ENCODE measurements at places on chromosomes 5 and 9.

- DNase-seq: no peak
Measured at GRCh38 chr5:81820863-81821262, 70.0 kb upstream of the SSBP2 start.

- no peak for DNase-seq
Measured at GRCh38 chr9:101362450-101362849, 22.4 kb downstream of the BAAT start.

DNA sequence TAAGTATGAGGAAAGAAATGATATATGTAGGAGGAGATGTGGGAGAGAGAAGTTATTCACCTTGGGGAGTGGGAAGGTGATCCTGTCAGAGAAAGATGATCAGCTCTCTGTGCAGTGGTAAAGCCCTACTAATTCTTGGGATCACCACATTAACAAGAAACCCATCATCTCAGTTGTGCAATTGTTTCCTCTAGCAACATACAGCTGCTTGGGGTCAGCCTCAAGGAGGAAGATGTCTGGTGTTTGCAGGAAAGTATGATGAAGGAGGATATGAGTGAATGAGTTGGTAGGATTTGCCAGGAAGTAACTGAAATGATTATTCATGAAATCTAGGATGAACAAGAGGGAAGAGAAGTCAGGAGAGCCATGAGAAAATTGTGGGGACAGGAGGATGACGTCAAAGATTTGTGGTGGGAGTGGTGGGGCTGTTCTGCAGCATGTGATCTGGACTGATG, 50.1 kb downstream of the TNFSF8 start:
- no peak for DNase-seq

- DNase-seq: no peak
Measured at GRCh38 chr9:133226219-133227171, 17.4 kb upstream of the OBP2B start.

GRCh38 chr9:114911167-114911821, 19.1 kb downstream of the TNFSF8 start:
- DNase-seq: no peak

DNA sequence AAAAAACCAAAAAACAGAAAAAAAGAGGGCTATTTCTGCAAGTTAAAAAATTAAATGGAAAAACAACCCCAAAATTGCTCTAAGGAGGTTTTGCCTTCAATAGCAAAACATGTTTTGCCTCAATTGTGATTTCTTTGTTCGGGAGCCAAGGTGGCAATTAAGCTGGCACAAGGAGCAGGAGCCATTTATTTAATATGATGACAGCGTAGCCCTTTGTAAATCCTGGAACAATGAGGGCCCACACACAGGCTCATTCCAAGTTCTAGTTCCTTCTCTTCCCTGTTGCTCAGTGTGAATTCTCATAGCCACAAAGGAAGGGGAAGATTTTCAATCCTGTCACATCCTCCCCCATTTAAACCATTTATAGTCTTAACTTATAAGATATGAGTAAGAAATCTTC, 353.2 kb downstream of the PDE4D start:
- no peak for DNase-seq

GRCh38 chr9:129469188-129469987, 151.5 kb downstream of the C9orf50 start:
- DNase-seq: no peak

DNA sequence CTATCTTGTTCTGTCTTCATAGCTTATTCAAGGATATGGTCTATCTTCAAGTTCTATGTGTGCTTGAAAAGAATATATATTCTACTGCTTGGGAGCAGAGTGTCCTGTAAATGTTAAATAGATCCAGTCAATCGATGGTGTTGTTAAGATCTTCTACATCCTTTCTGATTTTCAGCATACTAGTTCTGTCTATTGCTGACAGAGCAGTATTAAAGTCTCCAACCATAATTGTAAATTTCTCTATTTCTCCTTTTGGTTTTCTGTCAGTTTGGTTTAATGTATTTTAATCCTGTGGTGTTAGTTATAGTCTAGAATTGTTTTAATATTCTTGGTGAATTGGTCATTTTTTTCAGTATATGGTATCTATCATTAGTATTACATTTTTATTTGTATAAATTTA, 124.0 kb upstream of the COX7C start:
- no peak for DNase-seq

DNA sequence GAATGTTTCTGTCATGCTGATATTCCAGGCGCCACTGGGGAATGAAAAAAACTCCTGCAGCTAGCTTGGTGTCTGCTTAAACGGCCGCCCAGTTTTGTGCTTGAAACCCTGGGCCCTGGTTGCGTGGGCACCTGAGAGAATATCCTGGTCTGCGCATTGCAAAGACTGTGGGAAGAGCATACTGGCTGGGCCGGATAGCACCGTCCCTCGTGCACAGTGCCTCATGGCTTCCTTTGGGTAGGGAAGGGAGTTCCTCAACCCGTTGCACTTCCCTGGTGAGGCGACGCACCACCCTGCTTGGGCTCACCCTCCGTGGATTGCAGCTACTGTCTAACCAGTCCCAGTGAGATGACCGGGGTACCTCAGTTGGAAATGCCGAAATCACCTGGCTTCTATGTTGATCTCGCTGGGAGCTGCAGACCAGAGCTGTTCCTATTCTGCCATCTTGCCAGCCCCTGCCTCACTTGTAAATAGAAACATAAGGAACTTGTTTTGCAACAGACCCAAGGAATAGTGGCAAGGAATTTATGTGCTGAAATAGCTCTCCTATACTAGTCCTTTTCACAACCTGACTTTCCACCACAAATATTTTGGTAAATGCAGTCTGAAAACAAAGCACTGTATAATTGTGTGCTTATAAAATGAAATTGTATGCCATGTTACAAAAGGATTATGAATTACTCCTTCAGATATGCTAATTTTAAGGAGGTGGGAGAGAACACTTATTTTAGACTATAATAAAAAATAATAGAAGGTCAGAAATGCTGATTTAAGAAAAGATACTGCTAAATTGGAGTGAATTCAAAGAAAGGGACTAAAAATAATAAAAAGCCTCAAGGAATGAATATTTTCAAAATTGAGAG, 90.3 kb downstream of the ADAMTSL1 start:
- DNase-seq: no peak

GRCh38 chr9:81092057-81092456, 597.3 kb downstream of the TLE1 start:
- no peak for DNase-seq

GRCh38 chr5:143557061-143557818, 153.8 kb upstream of the NR3C1 start:
- peak; percentile 37 for DNase-seq

- no peak for DNase-seq
Measured at GRCh38 chr5:131148835-131149234, 16.2 kb downstream of the HINT1 start.

DNA sequence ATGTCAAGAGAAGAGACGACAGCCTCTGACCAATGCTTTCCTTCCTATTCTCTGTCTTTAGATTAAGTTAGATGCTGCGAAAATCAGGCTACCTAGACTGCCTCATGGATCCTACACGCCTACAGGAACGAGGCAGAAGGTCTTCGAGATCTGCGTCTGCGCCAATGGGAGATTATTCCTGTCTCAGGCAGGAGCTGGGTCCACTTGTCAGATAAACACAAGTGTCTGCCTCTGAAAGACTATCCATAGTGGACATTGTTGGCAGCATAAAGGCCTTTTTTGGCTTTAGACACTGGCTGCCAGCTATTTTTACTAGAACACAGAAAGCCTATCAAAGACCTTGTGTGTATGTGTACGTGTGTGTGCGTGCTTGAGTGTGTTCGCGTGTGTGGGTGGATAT, 90.9 kb upstream of the PPP1R2B start:
- no peak for DNase-seq

GRCh38 chr9:5696884-5697283, 68.0 kb downstream of the RIC1 start:
- no peak for DNase-seq

DNA sequence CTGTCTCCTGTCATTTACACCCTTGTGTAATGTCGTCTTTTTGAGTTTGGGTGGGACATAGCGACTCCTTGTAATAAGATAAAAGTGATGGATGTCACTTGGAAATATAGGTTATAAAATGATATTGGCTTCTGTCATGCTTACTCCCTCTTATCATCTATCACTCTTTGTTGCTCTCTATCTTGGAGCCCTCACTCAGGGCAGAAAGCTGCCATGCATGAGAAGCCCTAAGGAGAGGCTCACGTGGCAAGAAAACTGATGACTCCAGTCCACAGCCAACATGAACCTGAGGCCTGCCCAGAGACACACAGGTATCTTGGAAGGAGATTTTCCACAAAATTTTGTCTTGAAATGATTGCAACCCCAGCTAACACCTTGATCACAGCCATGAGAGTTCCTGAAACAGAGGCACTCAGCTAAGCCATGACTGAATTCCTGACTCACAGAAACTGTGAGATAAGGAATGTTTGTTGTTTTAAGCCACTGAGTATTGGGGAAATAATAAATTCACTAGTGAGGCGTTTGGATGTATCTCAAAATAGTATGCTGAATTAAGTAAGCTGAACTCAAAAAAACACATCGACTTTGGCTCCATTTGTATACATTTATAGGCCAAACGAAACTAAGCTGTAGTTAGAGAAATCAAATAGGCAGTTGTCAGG, 216.7 kb downstream of the CDH18 start:
- DNase-seq: no peak

- DNase-seq: no peak
Measured at GRCh38 chr5:172282272-172283019, 1.1 kb downstream of the UBTD2 start.

DNA sequence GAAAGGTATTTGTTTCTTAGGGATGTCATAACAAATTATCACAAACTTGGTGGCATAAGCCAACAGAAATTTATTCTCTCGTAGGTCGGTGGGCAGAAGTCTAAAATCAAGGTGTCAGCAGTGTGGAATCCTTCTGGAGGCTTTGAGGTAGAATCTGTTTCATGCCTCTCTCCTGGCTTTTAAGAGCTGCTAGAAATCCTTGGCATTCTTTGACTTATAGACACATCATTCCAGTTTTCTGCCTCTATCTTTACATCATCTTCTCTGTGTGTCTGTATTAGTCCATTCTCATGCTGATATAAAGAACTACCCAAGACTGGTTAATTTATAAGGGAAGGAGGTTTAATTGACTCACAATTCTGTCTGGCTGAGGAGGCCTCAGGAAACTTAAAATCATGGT, 488.1 kb upstream of the PAPPA start:
- DNase-seq: no peak

All from brain microvascular endothelial cell (primary cell).